ENCODE measurements at places on chromosomes 4 and X.
A peak's percentile ranks its signal among the peaks of the same experiment; 100 is the strongest.

- peak; percentile 66 for DNase-seq
Observed at GRCh38 chr4:38765382-38765781, 17.4 kb downstream of the TLR10 start.

- peak; percentile 34 for DNase-seq
Observed at GRCh38 chr4:156294577-156294976, 340.9 kb upstream of the CTSO start.

DNA sequence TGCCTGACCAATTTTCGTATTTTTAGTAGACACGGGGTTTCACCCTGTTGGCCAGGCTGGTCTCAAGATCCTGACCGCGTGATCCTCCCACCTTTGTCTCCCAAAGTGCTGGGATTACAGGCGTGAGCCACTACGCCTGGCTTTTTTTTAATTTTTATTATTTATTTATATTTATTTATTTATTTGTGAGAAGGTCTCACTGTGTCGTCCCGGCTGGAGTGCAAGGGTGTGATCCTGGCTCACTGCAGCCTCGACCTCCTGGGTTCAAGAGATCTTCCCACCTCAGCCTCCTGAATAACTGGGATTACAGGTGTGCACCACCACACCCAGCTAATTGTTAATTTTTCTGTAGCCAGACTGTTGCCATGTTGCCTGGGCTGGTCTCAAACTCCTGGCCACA, 141.1 kb downstream of the CRLF2 start:
- DNase-seq = no peak

DNA sequence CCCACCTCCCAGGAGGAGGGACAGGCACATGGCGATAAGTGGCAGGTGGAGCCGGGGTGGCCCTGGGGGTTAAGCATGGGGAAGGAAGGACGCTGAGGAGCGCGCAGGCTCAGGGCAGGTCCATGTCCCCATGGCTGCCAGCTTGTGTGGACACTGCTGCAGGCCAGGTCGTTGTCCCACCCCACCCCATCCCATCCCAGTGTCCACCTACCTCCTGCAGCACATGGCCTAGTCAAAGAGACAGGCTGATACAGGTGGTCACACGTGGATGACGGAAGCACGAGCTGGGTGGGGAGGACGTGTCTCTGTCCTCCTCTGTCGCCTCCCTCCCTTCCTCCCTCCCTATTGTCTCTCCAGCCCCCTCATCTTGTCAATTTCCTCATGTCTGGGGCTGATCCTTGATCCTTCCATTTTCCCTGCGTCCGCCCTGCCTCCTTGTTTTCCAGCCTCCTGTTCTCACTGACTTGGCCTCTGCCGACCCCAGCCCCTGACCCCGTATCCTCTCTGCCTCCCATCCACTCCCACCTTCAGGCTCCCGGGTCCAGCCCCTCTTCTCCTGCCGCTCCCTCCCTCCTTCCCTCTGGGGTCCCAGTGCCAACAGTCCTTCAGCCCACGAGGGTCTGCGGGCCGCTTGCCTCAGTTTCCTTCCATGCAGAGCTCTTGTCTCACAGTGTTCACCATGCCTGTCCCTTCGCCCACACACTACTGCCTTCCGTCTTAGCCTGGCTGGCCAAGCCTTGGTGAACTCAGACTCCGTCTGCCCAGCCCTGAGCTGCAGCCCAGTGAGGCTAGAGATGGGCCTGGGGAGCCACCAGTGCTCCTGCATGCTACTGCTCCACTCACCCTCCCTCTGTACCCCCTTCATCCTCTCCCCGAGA, 15.5 kb upstream of the ADD1 start:
- no peak for DNase-seq

- no peak for DNase-seq
Observed at GRCh38 chr4:124534131-124534530, 178.4 kb downstream of the ANKRD50 start.

DNA sequence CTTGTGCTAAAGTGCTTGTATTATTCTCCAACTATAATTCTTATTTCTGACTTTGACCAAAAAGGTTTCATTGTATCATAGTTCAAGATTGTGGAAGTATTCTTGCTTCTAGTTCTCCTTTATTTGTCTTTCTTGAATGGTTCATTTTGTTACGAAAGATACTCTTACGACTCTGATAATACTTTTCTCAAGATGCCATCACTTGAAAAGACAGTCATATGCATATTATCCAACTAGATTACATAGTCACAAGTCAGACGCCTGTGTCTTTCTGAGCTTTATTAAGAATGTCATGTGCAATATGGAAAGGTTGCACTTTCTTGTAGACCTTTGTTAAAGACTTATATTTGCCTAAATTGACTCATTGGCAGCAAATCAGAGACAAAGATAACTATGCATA, 71.4 kb upstream of the HPGD start:
- DNase-seq = peak; percentile 87

GRCh38 chrX:72169008-72169728, 12.4 kb upstream of the PIN4 start:
- DNase-seq = peak; percentile 49

- DNase-seq = no peak
Observed at GRCh38 chr4:84063619-84064018, 435.5 kb downstream of the NKX6-1 start.

DNA sequence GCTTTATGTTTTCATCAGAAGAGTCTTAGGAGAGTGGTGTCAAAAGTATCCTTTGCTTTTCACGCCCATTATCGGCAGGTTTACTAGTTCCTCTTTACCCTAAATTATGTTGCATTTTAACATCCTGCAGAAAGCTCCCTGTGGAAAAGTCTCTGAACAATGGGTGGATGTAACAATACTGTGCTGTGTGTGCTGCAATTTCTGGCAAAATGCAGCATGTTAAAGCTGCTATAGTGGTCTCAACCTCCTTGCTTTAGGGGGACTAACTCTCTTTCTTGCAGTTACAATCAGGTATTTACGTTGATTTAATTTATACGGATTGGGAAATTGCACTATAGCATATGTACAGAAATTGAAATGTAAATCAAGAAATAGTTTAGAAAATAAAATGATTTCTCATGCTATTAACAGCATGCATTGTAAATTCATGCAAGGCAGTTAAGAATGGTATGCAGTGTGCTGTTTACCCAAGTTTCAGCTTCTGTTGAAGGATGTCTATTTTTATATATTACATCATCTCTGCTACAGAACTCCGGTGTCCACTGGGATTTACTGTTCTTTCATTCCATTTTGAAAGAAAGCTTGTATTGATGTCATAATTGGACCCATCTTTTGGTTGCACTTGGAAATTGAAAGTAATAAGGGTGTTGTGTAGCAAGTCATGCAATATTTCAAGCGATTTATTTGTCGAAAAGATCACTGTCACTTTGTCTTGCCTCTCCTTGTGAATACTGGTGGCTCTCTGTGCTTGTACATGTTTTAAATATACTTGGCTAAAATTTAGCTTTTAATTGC, 145.7 kb downstream of the RAPGEF2 start:
- peak; percentile 56 for DNase-seq

DNA sequence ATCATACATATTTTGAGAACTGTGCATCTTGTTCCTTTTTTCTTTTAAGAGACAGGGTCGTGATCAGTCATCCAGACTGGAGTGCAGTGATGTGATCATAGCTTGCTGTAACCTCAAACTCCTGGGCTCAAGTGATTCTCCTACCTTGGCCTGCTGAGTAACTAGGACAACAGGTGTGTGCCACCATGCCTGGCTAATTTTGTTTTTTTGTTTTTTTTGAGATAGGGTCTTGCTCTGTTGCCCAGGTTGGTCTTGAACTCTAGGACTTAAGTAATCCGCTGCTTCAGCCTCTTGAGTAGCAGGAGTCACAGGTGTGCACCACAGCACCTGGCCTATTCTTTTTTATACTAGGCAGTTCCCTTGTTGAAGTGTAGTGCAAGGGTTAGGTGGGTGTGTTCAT, 24.6 kb downstream of the KDM6A start:
- no peak for DNase-seq

GRCh38 chr4:78584863-78585547, 33.4 kb downstream of the ANXA3 start:
- peak; percentile 29 for DNase-seq

DNA sequence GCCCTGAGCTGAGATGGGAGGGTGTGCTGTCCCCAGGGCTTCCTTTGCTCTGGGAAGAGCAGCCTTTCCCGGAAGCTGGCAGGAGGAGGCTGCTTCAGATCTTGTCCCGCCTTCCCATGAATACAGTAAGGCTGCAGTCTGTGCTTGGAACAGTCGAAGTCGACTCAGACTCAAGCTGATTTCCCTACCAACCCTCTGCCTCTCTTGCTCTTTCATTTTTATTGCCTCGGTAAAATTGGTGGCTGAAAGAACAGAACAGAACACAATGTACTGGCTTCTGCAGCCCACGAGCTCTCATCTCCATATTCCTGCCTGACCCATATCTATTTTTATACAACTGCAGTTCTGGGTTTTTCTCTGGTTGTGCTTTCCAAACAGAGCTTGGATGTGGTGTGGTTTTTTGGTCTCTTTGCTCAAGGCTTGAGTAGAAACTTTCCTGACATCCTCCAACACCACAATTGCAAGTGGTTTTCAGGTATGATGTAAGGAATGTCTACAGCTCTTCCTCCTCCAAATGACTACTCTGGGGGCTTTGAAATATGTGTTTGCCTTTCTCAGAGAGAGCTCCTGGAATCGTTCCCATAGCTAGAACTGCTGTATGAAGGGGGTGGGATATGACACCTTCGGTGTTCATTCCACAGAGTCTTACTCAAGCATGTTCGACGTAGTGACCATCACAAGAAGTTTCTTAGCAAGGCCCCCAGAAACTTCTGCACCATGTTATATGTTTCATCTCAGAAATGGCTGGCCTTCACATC, 61.3 kb downstream of the ENPP6 start:
- DNase-seq = no peak

DNA sequence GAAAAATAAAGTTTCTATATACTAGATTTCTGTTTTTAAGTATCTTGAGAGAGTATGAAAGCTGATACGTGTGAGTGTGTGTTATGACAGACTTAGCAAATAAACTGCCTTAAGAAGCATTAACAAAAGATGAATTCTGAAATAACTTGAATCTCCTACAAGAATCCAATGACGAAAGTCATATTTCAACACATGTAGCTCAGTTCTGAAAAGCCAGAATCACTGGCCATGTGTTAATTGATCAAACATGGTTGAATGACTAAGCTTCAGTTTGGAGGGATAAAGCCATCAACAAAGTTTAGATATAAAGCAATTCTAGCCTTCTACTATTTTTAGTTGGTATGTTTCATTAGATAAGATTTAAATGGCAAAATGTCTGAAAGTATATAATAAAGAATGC, 88.5 kb upstream of the ETNPPL start:
- DNase-seq = no peak

- DNase-seq = no peak
Observed at GRCh38 chr4:117495802-117496201, 410.4 kb upstream of the TRAM1L1 start.

Data from inflammatory macrophage treated with lipopolysaccharide for 4 hours (primary cell).